Stimulated activated CD4-positive, alpha-beta T cell treated with anti-CD3 and anti-CD28 coated beads, Interleukin-1b, Interleukin-23, amount 100 ng/mL, for 48 hours (primary cell): ENCODE measurements at places on chromosomes 1 and 21.

DNA sequence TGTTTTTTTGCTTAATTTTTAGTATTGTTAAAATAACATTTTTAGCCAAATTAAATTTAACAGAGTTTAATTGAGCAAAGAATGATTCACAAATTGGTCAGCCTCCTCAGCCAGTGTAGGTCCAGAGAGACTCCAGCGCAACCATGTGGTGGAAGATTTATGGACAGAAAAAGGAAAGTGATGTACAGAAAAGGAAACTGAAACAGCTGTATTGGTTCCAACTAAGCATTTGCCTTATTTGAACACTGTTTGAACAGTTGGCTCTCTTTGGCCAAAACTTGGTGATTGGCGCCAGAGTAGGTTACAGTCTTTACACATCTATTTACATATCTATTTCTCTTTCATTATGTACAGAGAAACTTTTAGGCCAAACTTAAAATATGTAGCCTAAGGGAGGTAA is 19.4 kb downstream of the RPS6KC1 start:
- peak; percentile 4 for DNase-seq

- no peak for DNase-seq
Measured at GRCh38 chr1:241586905-241587512, 53.2 kb downstream of the CHML start.

GRCh38 chr21:43895196-43895595 is 30.2 kb downstream of the AGPAT3 start:
- DNase-seq: no peak

- no peak for DNase-seq
Measured at GRCh38 chr21:46069166-46069565, 28.7 kb upstream of the COL6A2 start.

DNA sequence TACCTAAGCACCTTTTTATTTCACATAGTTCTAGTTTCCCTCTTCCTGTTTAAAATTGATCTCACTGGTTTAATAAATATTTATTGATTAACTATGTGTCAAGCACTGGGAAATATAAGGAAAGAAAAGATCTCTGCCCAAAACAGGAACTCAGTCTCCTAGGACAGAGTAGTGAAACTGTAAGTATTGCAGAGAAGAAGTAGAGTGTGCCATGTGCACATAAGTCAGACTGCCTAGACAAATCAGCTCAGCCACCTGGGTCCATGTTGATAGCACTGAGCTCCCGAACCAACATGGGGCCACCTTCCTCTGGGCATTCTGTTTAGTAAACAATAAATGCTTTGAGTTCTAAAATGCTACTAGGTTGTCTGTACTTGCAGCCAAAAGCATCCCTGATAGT is 9.8 kb upstream of the SSX2IP start:
- no peak for DNase-seq

DNA sequence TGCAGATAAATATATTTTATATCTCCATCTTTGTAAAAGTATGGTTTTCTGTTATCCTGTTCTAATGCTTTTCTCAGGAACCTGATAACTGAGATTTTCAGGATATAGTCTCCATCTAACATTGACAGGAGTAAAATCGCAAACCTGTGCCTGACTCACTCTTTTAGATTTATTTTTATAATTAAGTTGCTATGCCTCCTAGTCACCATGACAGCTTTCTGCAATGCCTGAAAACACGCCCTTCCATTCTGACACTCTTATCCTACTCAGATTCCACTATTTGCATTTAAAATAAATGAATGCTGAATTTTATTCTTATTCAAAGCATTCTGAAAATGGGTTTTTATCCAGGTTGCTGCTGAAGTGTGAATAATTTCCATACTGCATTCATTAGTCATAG is 62.8 kb downstream of the RGS21 start:
- no peak for DNase-seq

GRCh38 chr1:7961216-7962013 is at the start of gene PARK7:
Gene PARK7, plus strand, starts transcription at chr1:7961711. Its CDS starts 1,075 bp downstream, at chr1:7962786.
- DNase-seq: peak; percentile 100

DNA sequence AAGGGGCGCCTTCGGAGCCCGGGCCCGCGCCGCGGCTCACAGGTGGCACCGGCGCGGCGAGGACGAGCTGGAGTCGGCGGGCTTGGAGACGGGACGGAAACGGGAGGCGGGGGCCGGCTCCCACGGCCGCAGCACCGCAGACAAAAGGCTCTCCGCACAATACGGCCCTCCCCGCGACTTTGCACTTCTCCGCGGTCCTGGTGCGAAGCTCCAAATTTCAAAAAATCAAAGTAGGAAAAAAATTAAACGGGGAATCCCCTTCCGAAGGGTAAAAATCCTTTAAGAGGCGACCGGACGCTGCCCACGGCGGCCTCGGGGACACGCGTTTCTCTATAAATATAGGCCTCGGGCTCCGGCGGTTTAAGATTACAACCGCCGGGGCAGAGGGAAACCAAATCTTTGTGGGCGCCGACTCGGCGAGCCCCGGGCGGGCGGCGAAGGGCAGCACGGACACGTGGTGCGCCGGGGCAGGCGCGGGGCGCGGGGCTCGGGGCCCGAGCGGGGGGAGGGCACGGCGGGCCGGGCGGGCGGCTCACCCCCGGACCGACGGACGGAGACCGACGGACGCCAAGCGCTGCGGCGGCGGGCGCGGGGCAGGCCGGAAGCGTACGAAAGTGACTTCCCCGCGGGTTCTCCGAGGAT is 453 bp downstream of the PABPC4 start:
- DNase-seq: no peak

- DNase-seq: no peak
Measured at GRCh38 chr1:153626904-153627714, at the start of gene S100A13. Gene S100A13, minus strand, starts transcription at chr1:153627505. Its CDS starts 1,033 bp downstream, at chr1:153626472.

- no peak for DNase-seq
Measured at GRCh38 chr21:44658913-44659595, 1.3 kb downstream of the KRTAP12-3 start.

DNA sequence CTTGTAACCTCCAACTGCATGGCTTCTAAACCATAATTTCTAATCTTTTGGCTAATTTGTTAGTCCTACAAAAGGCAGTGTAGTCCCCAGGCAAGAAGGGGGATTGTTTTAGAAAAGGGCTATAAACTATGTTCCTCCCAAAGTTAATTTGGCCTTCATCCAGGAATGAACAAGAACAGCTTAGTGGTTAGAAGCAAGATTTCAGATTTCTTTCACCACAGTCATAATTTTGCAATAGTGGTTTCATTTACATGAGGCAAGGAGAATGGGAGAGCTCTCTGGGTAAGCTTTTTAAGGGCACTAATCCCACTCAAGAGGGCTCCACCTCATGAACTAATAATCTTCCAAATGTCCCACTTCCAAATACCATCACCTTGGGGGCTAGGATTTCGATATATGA is 1353.9 kb downstream of the NCAM2 start:
- no peak for DNase-seq

GRCh38 chr1:111290630-111291029 is at the start of gene CHIA:
Gene CHIA, plus strand, starts transcription at chr1:111290851. Its CDS starts 19,617 bp downstream, at chr1:111310468.
- no peak for DNase-seq

DNA sequence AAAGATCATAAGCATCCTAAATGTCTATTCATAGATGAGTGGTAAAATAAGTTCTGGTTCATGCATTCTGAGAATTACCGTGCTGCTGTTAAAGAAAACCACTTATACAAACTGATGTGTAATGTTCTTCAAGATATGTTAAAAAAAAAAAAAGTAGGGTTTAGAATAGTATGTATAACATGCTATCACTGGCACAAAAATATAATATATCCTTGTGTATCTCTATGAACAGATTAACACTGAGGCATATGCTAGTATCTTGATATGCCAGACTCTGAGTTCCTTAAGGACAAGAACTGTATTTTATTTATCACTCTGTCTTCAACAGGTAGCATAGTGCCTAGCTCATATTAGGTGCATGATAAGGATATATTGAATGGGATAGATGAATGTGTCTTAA is 108.9 kb downstream of the HS2ST1 start:
- no peak for DNase-seq

DNA sequence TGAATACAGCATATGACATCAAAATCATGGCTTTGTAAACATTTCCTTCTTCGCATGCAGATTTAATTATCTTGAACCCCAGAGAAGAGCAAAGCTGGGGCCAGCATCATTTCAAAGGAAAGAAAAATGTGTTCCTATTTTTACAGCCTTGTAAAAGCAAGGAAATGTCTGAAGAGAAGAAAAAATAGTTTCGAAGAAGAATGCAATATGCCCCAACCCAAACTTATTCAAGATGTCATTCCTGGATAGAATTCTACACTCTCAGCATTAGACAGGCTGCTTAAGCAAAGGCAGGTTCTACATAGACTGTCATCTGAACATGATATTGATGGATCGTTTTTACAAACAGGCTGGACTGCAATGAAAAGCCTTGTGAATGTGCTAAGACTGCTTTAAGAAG is 900.8 kb downstream of the TTLL7 start:
- DNase-seq: no peak

DNA sequence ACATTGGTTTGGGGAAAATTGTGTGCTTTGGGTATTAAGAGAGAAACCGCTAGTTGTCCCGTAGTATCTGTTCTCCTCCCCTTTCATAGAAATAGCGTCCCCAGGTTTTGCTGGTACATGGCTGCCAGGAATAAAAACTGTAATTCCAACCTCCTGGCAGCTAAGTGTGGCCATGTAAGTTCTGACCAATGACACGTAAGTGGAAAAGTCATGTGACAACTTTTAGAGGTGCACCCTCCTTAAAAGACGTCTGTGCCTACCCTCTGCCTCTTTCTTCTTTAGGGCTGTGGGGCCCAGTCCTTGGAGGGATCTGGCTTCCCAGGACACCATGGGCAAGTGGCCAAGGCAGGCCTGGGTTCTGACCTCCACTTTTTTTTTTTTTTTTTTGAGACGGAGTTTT is 59.3 kb downstream of the UMODL1 start:
- DNase-seq: no peak

- no peak for DNase-seq
Measured at GRCh38 chr1:242634732-242635131, 110.2 kb upstream of the PLD5 start.

- DNase-seq: peak; percentile 85
Measured at GRCh38 chr1:153805042-153805745, 30.0 kb downstream of the SLC27A3 start.

- no peak for DNase-seq
Measured at GRCh38 chr1:205568469-205569361, 63.1 kb downstream of the ELK4 start.

GRCh38 chr1:999725-1000356 is at the start of gene HES4:
Gene HES4, minus strand, starts transcription at chr1:1000097. Its CDS starts 124 bp downstream, at chr1:999973.
- DNase-seq: peak; percentile 60

- no peak for DNase-seq
Measured at GRCh38 chr1:207850621-207851407, 60.1 kb downstream of the CD34 start.

DNA sequence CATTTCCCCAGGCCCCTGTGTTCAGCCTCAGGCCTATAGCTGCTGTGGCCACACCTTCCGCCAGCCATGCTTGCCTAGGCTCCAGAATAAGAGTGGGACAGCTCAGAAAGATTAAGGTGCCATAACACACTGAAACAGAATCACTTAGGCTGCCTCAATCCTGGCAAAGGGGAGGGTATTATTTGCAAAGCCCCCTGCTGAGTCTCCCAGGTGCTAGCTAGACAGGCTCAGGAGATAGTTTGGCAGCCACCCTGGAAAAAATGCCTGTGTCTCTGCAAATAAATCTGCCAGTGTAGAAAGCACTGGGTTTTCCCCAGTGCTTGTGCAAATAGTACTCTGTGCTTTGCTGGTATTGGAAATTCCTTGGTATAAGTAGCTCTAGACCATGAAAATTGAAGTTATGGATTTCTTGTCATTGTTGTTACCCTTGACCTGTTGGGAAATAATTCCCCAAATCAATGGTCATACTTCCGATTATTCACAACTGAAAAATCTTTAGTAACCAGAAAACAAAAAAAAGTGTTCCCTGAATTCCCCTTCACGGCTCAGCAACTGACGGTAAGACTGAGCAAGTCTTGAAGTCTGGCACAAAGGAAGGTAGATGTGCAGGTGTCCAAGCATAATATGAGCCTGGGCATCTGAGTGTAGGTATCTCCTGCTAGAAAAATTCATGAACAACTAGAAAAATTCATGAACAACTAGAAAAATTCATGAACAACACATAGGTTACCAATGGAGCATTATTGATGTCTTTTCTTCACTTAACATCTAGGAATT is 56.9 kb downstream of the PROX1 start:
- no peak for DNase-seq

DNA sequence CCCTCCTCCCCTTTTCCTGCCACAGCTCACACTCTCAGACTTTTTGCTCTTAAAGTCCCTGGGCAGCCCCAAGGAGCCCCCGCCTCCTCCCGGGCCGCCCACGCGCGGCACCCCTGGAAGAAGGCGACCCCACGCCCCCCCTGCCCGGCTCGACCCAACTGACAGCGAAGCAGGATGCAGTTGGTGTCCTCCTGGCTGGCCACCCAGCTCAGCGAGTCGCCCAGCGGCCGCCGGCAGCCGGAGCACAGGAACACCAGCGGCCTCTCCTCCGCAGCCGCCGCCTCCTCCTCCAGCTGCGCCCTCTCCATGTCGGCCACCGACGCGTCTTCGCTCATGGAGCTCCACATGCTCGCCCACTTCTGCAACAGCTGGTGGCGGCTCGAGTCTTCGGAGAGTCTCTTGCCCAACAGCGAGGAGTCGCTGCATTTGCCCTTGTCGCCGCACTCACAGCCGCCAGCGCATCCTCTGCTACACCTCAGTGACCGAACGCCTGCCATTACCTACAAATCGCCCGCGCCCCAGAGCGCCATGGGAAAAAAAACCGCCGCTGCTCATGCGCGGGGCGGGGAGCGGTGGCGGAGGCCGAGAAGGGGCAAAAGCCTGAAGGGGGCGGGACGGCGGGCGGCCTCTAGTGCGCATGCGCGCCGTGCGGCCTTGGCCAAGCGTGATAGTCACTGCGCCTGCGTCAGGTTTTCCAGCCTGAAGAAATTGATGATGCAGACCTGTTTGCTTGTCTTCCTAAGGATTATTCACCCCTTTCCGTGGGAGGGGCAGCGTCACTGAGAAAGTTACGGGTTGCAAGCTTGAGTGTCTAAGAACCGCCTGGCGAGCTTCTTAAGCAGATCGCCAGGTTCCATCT is at the start of gene MIS18A:
Gene MIS18A (minus strand): TSS at position 532 of the 859 bp plus-strand sequence. CDS start 35 bp downstream, at position 497.
- peak; percentile 99 for DNase-seq

GRCh38 chr1:26349188-26349876 is 4.6 kb downstream of the CRYBG2 start:
- no peak for DNase-seq

DNA sequence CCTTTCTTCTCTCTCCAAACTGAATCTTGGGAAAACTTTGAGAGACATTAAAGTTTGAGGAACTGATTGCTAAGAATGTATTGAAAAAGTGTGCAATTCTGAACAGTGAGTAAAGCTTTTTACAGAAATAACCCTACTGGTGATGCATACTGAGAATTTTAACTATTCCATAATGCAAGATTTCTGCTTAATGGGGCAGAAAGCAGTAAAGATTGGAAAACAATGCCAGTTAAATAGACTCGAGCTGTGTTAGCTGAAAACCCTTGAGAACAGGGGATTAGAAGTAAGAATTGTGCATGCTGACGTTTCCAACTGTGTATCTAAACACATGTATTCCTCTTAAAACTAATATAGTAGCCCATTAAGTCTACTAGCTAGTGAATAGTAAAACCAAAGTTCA is 1500.2 kb upstream of the PRMT6 start:
- DNase-seq: no peak

GRCh38 chr1:99662539-99663080 is 16.7 kb downstream of the PALMD start:
- no peak for DNase-seq

GRCh38 chr1:182111496-182111895 is 50.0 kb upstream of the ZNF648 start:
- DNase-seq: no peak

GRCh38 chr21:44909719-44910118 is 11.0 kb downstream of the ITGB2 start:
- DNase-seq: no peak
